ENCODE measurements at places on chromosomes 2 and 18. TPM values are rescaled to one million over a fixed set of nuclear protein-coding genes. Genes with fewer than 3 reads are reported as not detected.

Gene RNMT
- total RNA-seq: 24.2 TPM

Gene EIF2AK3
- 20.4 TPM for total RNA-seq

Gene LDAH
- total RNA-seq: 10.5 TPM

Gene ANKRD30B
- total RNA-seq: not detected

Gene CHRNG
- not detected for total RNA-seq

Gene EML6
- total RNA-seq: 3.7 TPM

Gene TCF23
- total RNA-seq: not detected

Gene LRP1B
- 1.2 TPM for total RNA-seq

Gene AMER3
- total RNA-seq: not detected

Gene SLC11A1
- total RNA-seq: 2.2 TPM

Gene NFU1
- total RNA-seq: 12.8 TPM

Gene VWA3B
- 0.12 TPM for total RNA-seq

Gene MYO7B
- 2.3 TPM for total RNA-seq

Gene DOK6
- total RNA-seq: 0.45 TPM

Gene MC2R
- not detected for total RNA-seq

Gene SULT6B1
- total RNA-seq: not detected

Gene PRKAG3
- total RNA-seq: not detected

Gene SERPINB3
- total RNA-seq: 66.5 TPM

Gene SGO2
- total RNA-seq: 1.1 TPM

Gene CNDP1
- total RNA-seq: not detected

Gene RIT2
- total RNA-seq: not detected

Gene POTEC
- total RNA-seq: not detected

Gene SULT1C4
- 2.4 TPM for total RNA-seq

Gene RAD51AP2
- 0.30 TPM for total RNA-seq

Gene ATG4B
- total RNA-seq: 86.2 TPM

Gene TMEM163
- 0.46 TPM for total RNA-seq

Gene RNU2-63P
- not detected for total RNA-seq

Gene SLC9A4
- not detected for total RNA-seq

Gene SAG
- not detected for total RNA-seq

Gene NT5C1B
- total RNA-seq: not detected

Gene FHL2
- total RNA-seq: 67.3 TPM

Gene NOSTRIN
- total RNA-seq: 3.0 TPM

Gene MC5R
- total RNA-seq: not detected
